Thoracic aorta (tissue), 2 donors: ENCODE measurements at places on chromosomes 1 and 21. TPM values are rescaled to one million over a fixed set of nuclear protein-coding genes. Genes with fewer than 3 reads are reported as not detected.

The FASLG gene
- not detected for total RNA-seq

The CDC42BPA gene
- 62.4 TPM for total RNA-seq

The PPIAL4G gene
- not detected for total RNA-seq

The SPRR1B gene
- total RNA-seq = not detected

The CHODL gene
- total RNA-seq = 1.5 TPM

DNA sequence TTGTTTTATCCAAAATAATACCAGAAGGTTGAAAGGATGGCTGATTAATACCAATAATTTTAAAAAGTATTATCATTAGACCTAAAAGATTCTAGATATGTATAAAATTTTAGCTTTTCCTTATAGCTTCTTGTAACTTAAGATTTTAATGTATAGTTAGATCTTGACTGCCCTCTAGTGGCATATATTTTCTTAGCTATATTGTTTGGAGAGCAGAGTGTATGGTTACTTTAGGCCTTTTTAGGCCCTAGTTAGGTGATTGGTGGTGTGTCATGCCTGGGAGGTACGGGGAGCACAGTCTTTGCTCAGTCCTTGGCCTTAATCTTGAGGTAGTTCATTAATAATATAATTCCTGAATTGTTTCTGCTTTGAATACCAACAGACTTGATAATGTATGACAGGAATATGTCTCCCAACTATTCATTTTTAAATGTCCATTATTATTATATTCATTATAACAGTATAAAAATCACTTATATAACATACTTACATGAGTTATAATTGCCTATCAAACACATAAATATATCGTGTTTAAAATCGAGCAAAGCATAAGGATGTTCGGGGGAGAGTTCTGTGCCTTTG lies 328.4 kb downstream of the ZP4 start:
- H3K27ac ChIP-seq = no peak overlapping the region
- no peak overlapping the region for H3K4me3 ChIP-seq
- no peak for DNase-seq
- H3K27me3 ChIP-seq = no peaks in the 10 kb centered on the region
- no peaks in the 10 kb centered on the region for H3K4me1 ChIP-seq

GRCh38 chr1:196376630-196377328 lies 231.5 kb downstream of the KCNT2 start:
- no peak overlapping the region for H3K27ac ChIP-seq
- H3K4me1 ChIP-seq = no peaks in the 10 kb centered on the region
- H3K27me3 ChIP-seq = no peaks in the 10 kb centered on the region
- H3K36me3 ChIP-seq = no peaks in the 10 kb centered on the region
- no peak for DNase-seq

DNA sequence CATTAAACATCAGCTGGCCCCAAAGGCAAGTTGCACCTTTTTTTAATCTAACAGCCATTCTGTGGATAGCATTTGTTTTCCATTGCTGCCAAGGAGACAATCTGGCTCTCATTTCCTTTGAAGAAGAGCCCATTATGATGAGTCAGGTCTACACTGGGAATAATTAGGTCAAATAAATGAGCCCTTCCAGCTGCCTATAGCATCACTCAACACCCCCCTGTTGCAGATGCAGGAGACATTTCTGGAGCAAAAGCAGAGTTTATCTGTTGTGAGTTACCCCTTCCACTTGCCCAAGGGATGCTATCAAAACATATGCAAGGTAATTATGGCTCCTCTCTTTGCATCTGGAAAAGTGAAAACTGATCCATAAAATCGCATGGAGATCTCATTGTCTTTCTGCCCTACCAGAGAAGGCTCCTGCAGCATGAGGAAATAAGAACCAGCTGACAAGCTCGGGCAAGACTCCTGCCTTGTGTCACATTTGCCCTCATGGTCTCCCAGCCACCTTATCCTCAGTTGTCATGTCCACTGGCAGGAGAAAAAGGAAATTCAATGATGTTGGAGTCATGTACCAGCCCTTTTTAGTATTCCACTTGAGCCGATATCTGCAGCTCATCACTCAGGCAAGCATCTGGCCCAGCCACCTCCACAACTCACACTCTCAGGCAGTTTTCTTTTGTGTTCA lies 135.9 kb downstream of the SLC30A10 start:
- no peaks in the 10 kb centered on the region for H3K27me3 ChIP-seq
- no peaks in the 10 kb centered on the region for H3K4me1 ChIP-seq
- H3K36me3 ChIP-seq = no peaks in the 10 kb centered on the region

DNA sequence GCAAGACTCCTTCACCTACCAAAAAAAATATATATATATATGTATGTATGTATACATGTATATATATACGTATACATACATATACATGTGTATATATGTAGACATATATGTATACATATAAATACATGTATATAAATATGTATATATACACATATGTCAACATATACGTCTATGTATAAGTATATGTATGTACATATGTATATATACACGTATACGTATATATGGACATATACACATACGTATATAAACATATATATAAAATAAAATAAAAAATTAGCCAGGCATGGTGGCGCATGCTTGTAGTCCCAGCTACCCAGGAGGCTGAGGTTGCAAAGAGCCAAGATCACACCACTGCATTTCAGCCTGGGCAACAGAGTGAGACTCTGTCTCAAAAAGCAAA lies 31.6 kb downstream of the BRWD1 start:
- no peak for DNase-seq
- no peak overlapping the region for H3K27ac ChIP-seq
- no peak overlapping the region for H3K4me3 ChIP-seq
- peaks cover 5% of the 10 kb centered on the region for H3K4me1 ChIP-seq
- peaks cover 6% of the 10 kb centered on the region for H3K36me3 ChIP-seq
- H3K27me3 ChIP-seq = no peaks in the 10 kb centered on the region

GRCh38 chr1:17134724-17135123 lies 15.5 kb upstream of the PADI2 start:
- no peak overlapping the region for H3K4me3 ChIP-seq
- no peaks in the 10 kb centered on the region for H3K4me1 ChIP-seq
- DNase-seq = no peak
- H3K27me3 ChIP-seq = no peaks in the 10 kb centered on the region

- H3K27ac ChIP-seq = no peak overlapping the region
- no peaks in the 10 kb centered on the region for H3K36me3 ChIP-seq
- H3K4me3 ChIP-seq = no peak overlapping the region
- peaks cover 6% of the 10 kb centered on the region for H3K4me1 ChIP-seq
- no peak for DNase-seq
These were observed 33.7 kb downstream of the XCL2 start for GRCh38 chr1:168509875-168510791.

- DNase-seq = no peak
- no peak overlapping the region for H3K4me3 ChIP-seq
- no peak overlapping the region for H3K27ac ChIP-seq
These were observed 48.9 kb upstream of the IVNS1ABP start for GRCh38 chr1:185365951-185366350.

GRCh38 chr1:212605441-212606394 lies 2.8 kb upstream of the ATF3 start:
- no peaks in the 10 kb centered on the region for H3K36me3 ChIP-seq
- no peaks in the 10 kb centered on the region for H3K27me3 ChIP-seq
- no peak for DNase-seq
- peaks cover 7% of the 10 kb centered on the region for H3K4me1 ChIP-seq

GRCh38 chr1:89837036-89837481 lies 16.2 kb downstream of the LRRC8D start:
- no peak overlapping the region for H3K27ac ChIP-seq
- H3K36me3 ChIP-seq = no peaks in the 10 kb centered on the region
- H3K4me1 ChIP-seq = no peaks in the 10 kb centered on the region
- H3K4me3 ChIP-seq = no peak overlapping the region
- H3K27me3 ChIP-seq = no peaks in the 10 kb centered on the region
